LHCN-M2 (cell line): ENCODE measurements at places on chromosomes 5 and 9. TPM values are rescaled to one million over a fixed set of nuclear protein-coding genes. Genes with fewer than 3 reads are reported as not detected.

DNA sequence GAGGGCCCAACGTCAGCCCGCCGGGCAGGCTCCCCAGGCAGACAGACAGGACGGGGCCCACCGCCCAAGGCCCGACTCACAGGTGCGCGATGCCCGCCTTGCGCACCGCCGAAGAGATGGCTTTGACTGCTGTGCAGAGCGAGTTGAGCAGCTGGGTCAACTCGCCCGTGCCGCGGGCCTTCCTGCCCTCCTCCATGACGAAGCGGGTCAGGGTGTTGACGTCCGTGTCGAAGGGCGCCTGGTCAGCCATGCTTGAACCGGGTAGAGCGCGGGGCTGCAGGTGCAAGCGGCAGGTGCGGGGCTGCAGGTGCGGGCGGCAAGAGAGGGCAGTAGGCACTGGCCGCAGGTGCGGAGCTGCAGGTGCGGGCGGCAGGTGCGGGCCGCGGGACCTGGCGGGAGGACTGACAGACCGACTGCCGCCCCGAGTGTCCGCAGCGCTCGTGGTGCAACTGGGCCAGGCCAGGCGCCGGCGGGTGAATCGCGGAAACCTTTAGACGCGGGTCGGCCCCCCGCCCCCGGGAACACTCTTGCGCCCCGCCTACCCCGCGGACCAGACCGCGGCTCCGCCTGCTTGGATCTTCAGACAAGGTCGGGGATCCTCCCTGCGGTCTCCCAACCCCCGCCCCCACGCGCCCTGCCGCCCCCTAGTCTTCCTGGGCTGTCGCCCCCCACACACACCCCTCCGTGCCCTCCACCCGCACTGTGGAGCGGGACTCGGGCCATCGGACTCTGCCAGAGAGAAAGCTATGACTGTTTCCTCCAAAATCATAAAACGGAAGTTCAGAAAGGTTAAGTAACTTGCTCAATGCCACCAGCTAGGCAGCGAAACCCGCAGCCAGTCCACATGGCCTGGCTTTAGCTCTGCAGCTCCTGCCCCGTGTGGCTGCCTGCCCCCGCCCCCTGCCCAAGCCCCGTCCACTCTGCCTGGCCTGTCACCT, at the start of gene FBP1:
TSS of gene FBP1 (minus strand) at position 458 of the 938 bp plus-strand sequence. CDS start at position 250, 208 bp downstream.
- DNase-seq: no peak

GRCh38 chr9:22158927-22159346, 149.8 kb upstream of the CDKN2B start:
- peak; percentile 82 for DNase-seq

DNA sequence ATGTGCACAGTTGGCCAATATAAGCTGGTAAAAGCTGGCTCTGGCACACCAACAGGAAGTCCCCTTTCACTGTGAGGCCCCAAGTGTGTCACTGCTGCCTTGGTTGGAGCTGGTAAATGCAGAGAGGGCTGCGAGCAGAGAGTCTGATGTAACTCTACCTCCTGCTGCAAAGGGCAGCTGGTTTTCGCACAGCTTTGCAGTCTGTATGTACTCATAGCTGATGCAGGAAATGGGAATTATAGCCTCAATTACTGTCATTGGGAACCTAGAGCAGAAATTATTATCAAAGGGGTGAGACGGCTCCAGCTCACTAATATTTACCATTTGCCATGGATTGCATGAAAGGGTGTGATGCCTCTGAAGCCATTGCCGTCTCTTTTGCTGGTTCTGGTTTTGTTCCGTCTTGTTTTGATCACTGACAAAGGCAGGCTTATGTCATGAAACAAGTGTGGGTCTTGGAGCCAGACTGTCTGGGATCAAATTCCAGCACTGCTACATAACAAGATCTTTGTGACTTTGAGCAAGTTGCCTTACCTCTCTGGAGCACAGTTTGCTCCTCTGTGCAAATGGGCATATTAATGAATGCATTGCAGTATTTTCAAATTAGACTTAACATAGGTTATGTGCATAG, 124.3 kb upstream of the SLC25A48 start:
- no peak for DNase-seq

DNA sequence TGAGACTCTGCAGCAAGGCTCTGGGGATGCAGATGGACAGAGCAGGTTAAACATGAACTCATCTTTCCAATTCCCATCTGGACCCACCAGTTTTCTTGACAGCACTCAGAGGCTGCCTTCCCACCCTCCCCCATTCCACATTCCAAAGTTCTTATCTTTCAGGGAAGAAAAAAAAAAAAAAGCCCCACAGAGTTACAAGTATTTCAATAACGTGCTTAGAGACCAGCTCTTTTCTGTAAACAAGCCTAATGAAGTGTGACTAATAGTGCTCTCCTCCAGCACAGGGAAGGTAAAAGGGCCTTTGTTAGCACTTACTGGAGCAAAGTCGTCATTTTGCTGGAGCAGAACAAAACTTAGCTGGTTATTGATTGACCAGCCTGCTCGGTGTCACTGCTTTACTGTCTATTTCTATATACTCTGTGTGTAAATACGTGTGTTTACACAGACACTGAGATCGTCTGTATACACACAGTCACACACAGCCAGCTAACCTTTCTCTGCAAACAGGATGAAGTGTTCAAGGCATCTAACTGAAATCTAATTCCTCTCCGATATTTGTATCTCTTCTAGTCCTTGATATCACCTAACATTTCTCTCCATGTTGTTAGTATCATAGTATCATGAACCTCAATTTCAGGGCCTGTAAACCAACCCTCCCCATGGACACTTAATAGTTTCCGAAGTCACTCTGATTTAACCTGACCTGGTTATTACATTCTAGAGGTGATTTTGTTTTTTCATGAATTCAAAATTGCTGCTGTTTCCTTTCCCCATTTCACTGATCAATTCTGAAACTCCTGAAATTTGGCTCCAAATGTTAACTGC, 84.9 kb downstream of the ZNF608 start:
- DNase-seq: peak; percentile 86

GRCh38 chr5:64188776-64189175, 23.1 kb downstream of the RNF180 start:
- no peak for DNase-seq

GRCh38 chr9:124514125-124514524, 6.9 kb upstream of the NR5A1 start:
- no peak for DNase-seq

GRCh38 chr5:125331987-125332598, 585.7 kb upstream of the ZNF608 start:
- no peak for DNase-seq

- DNase-seq: peak; percentile 55
Measured at GRCh38 chr5:27020973-27021372, 17.4 kb downstream of the CDH9 start.

DNA sequence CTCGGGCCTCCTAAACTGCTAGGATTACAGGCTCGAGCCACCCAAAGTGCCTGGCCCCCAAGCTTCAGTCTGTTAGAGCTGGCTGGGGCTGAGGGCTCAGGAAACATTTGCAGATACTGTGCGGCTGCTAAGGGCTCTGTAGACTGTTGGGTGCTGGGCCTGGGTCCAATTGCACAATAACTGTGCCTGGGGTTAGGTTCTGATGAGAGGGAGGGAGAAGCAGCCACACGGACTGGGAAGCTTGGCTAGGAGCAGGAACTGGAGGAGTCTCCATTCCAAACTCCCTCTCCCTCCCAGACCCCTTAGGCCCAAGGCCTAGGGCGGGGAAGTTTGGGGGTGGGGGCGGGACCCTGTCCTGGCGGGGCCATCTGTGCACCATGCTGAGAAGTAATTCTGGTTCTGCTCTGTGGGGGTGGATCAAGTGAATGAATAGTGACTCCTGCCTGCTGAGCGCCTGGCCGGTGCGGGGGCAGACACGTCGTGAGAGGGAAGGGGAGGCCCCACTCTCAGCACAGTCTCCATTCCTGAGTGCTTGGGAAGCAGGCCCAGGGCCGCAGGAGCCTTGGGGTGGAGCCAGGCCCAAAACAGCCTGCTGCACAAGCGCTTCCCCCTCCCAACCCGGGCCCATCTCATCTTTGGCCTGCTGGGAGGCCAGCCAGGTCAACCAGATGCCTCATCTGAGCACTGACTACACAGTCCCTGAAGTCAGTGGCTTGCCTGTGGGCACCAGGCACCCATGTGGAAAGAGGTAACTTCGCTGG, 1.5 kb downstream of the ASS1 start:
- DNase-seq: no peak

Gene PCDHA10
- total RNA-seq: not detected in 2 replicates

Gene CCDC171
- 1.7 and 1.9 TPM in 2 replicates for total RNA-seq

Gene LCP2
- not detected in 2 replicates for total RNA-seq

Gene KCNV2
- not detected in 2 replicates for total RNA-seq

Gene NIPBL
- 14.7 and 15.3 TPM in 2 replicates for total RNA-seq
